NCI-H1417 treated with DMSO at 0.1 percent for 48 hours (cell line): ENCODE measurements at places on chromosomes 5 and 9.

DNA sequence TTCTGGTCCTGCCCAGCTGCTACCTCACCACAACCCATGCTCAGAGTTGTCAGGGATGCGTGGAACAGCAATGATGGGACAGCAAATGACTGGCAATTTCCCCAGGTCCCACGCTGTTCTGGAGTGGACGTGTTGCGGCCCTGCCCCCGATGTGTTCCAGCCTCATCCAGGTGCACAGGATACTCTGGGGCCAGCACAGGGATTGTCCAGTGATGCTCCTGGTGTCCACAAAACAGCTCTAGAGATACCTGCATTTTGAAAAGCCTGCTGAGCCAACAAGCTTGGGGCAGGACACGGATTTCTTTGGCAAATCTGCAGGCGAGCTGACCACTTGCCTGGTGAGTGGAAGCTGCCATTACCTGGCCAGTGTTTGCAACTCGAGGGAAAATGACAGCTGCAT lies 88.7 kb downstream of the ANKRD33B start:
- DNase-seq = no peak

GRCh38 chr5:119031905-119032304 lies 39.0 kb upstream of the DMXL1 start:
- no peak for DNase-seq

- DNase-seq = no peak
These were observed 10.9 kb downstream of the FAT2 start for GRCh38 chr5:151580239-151580638.

DNA sequence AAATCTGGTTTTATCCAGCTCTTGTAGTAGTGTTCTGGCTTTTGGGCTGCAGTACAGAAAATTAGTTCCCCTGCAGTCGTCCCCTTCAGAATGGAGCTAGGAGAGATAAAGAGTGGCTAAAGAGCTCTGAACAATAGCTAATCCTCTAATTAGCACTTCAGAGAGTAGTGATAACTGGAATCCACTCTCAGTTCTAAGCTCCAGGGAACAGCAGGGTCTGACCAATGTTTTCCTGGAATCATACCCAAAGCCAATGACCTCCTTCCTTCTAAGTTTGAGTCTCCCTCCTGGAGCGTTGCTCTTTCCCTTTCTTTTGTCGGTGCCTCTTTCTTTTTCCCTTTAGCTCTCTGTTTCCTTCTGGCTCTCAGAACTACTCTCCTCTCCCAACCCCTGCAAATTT lies 47.4 kb downstream of the MFAP3 start:
- no peak for DNase-seq

DNA sequence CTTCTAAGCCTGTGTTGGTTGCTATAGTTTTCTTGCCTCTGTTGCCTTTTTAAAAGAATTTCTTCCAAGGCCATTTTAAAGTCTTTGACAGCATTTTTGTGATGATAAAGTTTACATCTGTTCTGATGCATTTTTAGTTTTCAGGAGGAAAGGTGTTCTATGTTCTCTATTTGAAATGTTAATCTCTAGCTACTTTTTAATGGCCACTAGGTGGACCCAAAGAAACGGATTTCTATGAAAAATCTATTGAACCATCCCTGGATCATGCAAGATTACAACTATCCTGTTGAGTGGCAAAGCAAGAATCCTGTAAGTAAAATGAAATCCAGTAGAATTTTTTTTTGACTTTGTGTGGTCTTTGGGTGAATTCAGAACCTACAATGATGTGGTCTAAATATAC lies 60.2 kb downstream of the MELK start:
- DNase-seq = no peak

- DNase-seq = no peak
These were observed 28.4 kb upstream of the SPATA31C2 start for GRCh38 chr9:88166660-88167059.

DNA sequence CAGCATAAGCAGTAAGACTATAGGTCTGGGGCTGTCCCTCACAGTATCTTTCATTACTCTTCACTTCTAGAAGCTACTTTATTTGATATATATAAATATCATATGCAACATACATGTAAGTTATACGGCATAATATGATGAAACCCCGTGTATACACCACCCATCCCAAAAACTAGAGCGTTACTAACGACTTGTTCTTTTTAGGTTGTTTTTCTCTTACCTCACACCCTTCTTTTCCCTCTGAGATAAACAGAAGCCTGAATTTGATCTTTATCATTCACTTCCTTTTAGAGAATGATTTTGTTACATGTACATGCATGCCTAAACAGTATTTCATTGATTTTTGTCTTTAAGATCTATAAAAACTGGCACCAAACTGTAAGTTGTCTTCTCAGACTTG lies 3.7 kb downstream of the TRMO start:
- no peak for DNase-seq

- DNase-seq = no peak
These were observed 4.2 kb upstream of the RNF180 start for GRCh38 chr5:64161420-64161819.

- DNase-seq = no peak
These were observed 50.4 kb upstream of the SYNPO start for GRCh38 chr5:150589862-150590601.

DNA sequence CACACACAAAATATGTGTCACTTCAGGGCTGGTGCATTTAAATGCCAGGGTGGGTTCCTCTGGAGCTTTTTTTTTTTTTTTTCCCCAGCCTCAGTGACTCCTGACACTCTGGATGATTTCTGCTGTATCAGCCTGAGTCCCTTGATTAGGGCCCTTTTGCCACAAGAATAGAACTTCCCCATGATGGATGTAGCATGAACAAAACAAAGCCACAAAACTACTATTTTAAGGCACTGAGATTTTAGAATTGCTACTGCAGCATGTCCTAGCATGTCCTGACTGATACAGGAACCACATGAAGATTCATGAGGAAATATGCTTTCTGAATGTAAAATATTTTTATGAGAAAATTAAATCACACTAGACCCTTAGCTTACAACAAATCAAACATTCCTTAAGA lies 13.9 kb upstream of the ADGRD2 start:
- DNase-seq = no peak
